ENCODE measurements at places on chromosomes 6 and 20. TPM values are rescaled to one million over a fixed set of nuclear protein-coding genes. Genes with fewer than 3 reads are reported as not detected.

Gene MOG
- not detected for total RNA-seq

Gene GSTA2
- not detected for total RNA-seq

Gene NFKBIL1
- total RNA-seq = 22.3 TPM

Gene GPSM3
- 1.1 TPM for total RNA-seq

Gene OR12D1
- total RNA-seq = not detected

Gene PNLDC1
- total RNA-seq = 0.73 TPM

Gene ELOVL4
- 8.4 TPM for total RNA-seq

Gene TCF15
- total RNA-seq = not detected

Gene VSTM2L
- 0.20 TPM for total RNA-seq

Gene PAK5
- not detected for total RNA-seq

Gene KHDC1L
- total RNA-seq = not detected

Gene GPANK1
- 26.4 TPM for total RNA-seq

Gene HDGFL1
- not detected for total RNA-seq

Gene BANF2
- not detected for total RNA-seq

Gene RAET1G
- total RNA-seq = 2.6 TPM
